ENCODE measurements at places on chromosomes 16 and 17.

DNA sequence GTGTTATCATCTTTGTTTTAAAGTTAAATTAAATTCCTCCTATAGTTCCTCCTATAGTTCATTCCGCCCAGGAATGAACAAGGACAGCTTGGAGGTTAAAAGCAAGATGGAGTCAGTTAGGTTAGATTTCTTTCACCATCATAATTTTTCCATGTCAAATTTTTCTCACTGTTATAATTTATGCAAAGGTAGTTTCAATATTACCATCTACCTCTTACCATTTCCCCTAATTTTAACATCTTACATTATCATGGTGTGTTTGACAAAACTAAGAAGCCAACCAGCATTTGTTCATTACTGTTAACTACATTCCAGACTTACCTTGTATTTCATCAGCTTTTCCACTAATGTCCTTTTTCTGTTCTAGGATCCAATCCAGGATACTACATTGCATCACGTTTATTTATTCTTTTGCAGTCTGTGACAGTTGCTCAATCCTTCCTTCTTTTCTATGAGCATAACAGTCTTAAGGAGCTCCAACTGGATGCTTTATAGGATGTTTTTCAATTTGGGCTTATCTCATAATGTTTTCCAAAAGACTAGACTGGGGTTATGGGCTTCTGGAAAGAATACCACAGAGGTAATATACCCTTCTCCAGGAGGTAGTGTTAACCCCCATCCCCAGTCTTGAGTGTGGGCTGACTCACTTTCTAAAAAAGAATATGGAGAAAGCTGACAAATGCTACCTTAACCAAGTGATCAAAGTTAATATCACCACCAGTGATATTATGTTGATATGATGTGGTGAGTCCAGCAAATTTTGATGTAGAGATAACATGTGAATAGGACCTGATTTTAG lies 158.5 kb downstream of the PPM1E start:
- DNase-seq = no peak

GRCh38 chr17:4739122-4740024 lies at the start of the genes CXCL16 and ZMYND15:
Gene CXCL16 (minus strand): TSS chr17:4739928. CDS start chr17:4739339, 589 bp downstream.
Gene ZMYND15 (plus strand): TSS chr17:4739833. CDS start chr17:4740549, 716 bp downstream.
- DNase-seq = peak; percentile 27

DNA sequence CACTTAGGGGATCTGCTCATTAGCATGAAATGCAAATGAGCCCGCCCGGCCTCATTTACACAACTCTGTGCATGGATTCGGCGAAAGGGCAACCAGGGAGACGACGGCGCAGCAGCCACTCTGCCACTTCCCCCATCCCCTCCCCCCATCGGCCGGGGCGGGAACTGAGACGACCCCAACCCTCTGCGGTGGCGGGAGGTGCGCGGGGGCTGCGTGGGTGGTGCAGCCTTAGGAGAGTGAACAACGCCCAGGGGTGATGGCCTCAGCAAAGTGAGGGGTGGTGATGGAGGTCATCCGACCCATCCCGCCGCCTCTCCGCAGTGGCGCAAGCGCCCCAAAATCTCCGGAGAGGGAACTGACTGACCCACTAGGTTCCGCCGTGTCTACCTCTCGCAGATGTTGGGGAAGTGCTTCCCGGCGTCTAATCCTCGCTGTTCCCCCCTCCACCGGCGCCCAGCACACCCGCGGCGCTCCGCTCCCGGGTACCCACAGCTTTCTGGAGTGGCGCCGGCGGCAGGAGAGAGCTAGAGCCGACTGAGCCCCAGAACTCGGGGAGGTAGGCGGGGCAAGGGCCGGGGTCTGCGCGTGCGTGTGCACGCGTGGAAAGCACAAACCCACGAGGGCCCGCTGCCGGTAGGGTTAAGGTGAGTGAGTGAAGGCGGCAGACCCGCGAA lies 1.4 kb upstream of the CACNA1G start:
- DNase-seq = no peak

DNA sequence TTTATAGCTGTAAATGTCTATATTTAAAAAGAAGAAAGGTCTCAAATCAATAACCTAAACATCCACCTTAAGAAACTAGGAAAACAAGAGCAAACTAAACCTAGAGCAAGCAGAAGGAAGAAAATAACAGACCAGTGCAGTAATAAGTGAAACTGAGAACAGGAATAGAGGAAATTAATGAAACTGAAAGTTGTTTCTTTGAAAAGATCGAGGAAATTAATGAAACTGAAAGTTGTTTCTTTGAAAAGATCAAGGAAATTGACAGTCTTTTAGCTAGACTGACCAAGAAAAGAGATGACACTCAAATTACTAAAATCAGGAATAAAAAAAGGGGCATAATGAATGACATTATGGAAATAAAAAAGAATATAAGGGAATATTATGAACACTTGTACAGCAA lies 46.4 kb downstream of the SLFN5 start:
- DNase-seq = no peak

DNA sequence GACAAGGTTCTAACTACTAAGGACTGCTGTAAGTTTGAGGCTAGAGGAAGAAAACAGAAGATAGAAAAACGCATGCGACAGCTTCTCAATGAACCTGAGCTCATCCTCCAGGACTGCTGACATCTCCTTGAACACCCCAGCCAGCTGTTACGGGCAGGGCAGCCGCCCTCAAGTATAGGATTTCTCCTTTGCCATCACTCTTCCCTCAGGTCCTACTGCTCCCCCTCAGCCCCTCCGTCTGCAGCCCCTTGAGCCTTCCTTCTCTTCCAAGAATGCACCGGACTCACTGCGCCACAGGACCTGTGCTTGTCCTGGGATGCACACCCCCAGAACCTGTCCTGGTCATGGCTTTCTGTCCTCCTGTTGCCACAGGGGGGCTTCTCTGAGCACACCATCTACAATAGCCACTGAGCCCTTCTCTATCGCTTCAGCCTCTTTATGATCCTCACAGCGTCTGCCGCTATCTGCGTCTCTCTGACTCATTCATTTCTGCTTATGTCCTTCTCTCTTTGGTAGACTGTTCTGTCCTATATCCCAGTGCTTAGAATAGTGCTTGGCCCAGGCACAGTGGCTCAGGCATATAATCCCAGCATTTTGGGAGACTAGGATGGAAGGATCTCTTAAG lies 15.7 kb upstream of the XYLT2 start:
- no peak for DNase-seq

DNA sequence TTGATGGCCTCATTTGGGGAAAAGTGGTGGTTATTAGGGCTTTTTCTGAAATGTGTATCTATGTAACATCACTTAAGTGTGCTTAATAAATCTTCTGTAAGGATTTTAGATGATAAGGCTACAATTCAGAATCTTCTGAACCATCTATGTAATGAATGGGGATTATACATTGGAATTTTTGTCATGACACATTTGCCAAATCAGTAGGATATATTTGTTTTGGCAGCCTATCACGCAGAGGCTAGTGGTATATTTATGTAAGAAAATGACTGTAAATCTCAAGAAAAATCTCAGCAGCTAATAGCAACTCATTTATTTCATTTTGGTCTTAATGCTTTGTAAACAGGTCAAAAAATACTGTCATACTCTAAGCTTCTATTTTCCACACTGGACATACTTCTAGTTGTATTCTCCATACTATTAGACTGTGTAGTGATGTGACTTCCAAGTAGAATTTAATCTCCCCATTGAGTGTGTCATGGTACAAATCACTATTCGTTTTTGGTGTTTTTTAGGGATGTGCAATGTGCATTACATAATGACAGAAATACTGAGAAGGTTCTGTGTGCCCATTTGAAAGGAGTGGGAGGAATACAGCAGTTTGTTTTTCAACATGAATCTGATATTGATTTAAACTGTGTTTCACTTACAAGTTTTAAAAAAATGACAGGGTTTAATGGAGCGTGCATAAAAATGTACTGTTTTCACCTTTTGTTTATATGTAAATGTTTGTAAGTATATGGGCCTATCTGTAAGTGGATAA lies 29.2 kb downstream of the CLUH start:
- DNase-seq = no peak

GRCh38 chr16:65767125-65767524 lies 599.4 kb upstream of the CDH5 start:
- no peak for DNase-seq

DNA sequence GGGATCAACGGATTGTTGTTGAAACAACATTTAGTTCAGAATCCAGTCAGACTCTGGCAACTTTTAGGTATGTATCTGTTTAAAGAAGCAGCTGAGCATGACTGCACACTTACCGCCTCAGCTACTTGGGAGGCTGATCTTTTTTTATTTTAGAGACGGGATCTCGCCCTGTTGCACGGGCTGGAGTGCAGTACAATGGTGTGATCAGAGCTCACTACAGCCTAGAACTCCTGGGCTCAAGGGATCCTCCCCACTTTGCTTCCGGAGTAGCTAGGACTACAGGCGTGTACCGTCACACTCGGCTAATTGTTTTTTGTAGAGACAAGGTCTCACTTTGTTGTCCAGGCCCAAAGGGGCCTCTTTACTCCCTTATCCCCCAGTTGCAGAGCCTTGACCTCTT lies 2.3 kb downstream of the SPG7 start:
- DNase-seq = no peak

DNA sequence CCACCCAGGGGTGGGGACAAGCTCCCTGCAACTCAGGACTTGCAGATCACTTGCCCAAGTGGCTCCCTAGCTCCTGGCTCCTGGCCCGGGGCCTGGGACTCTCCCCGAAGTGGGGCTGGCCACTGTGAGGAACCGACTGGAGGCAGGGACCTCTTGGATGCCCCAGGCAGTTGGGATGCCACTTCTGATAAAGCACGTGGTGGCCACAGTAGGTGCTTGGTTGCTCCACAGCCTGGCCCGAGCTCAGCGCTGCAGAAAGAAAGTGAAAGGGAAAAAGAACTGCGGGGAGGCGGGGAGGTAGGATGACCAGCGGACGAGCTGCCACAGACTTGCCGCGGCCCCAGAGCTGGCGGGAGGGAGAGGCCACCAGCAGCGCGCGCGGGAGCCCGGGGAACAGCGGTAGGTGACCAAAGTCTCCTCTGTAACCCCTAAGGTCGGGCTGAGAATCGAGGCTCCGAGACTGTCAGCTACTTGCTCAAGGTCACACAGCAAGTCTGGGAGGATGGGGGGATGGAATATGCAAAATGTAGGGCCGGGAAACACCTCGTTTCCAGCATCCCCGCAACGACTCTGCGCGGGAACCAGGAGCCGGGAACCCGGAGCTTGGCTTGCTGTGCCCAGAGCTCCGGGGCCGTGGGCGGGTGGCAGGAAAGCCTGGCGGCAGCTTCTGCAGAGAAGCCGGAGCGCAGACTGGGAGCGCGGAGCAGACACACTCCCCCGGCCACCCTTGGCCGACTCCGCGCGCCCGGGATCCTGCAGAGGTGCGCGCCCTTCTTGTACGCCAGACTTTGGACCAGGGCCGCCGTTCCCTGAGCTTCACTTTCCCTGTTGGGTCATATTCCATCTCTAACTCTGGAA lies 1.9 kb downstream of the CIITA start:
- no peak for DNase-seq

- DNase-seq = no peak
These were observed 52.4 kb upstream of the ETV4 start for GRCh38 chr17:43598357-43599045.

DNA sequence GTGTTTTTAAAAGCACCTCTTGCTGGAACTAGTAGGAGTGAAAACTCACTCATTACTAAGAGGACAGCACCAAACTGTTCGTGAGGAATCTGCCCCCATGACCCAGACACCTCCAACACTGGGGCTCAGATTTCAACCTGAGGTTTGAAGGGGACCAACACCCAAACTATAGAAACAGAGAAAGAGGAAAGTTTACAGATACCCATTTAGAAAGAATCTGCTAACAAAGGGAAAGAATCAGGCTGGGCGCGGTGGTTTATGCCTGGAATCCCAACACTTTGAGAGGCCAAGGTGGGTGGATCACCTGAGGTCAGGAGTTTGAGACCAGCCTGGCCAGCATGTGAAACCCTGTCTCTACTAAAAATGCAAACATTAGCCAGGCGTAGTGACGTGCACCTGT lies 3.4 kb upstream of the CSNK1D start:
- DNase-seq = no peak

GRCh38 chr16:89278441-89279240 lies 61.1 kb downstream of the ZNF778 start:
- no peak for DNase-seq
